GM12865 (cell line): ENCODE measurements at places on chromosomes 4 and X.

- DNase-seq: no peak
Observed at GRCh38 chrX:129908636-129909035, 2.7 kb downstream of the UTP14A start.

DNA sequence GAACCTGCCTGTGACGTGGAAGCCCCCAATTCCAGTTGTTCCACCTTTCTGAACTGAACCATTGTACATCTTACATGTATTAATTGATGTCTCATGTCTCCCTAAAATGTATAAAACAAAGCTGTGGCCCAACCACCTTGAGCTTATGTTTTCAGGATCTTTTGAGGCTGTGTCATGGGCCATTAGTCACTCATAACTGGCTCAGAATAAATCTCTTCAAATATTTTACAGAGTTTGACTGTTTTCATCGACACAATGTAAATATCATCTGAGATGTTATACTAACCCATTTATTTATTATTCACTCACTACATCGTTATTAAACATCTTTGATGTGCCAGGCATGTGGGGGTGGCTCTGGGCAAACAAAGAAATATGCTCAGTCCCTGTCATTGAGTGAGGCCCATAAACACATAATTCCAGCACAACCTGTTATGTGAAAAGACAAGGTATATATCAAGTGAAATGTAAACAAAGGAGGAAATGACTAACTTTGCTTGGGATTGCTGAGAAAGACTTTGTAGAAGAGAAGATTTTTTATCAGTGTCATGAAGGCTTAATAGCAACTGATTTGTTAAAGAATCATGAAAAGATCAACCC, 34.5 kb upstream of the PPM1K start:
- DNase-seq: no peak

GRCh38 chrX:45849261-45849862, 648.7 kb upstream of the DIPK2B start:
- DNase-seq: no peak

DNA sequence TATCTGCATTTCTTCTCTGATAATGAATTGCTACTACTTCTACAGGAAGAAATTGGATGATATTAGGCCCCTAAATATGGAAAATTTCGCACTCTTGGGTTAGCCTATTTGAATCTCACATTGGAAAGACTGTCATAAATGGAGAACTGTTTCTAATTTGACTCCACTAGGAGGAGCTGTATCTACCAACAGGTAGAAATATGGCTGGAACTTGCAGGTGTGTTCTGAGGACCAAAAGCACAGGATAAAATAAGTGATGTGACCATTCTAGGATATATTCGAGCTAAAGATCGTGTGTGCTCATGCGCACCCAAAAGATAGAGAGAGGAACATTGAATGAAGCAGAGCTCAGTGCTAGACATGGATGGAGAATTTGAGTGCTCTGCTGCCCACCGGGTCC, 4.8 kb upstream of the NKAP start:
- no peak for DNase-seq

- no peak for DNase-seq
Observed at GRCh38 chr4:159290321-159291030, 187.6 kb downstream of the RAPGEF2 start.

DNA sequence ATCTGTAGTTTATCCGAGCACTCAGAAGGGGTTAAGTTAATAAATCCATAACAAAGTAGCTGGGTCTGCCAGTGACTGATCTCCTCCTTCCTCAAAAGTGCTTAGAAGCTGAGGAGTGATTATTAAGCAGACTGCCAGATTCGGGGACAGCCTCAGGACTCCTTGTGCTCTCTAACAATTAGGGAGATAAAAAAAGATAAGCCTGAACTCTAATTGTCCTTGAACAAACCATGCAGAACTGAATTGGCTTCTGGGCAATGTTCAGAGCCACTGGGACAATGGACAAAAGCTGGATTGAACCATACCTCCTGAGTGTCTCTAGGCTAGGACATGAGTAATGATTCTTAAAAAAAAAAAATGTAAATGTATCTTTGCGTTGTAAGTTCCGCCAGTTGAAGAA, 22.7 kb upstream of the GRPR start:
- DNase-seq: no peak

GRCh38 chrX:41730081-41730480, 6.1 kb downstream of the GPR82 start:
- DNase-seq: no peak

GRCh38 chr4:155629956-155630355, 36.7 kb upstream of the GUCY1A1 start:
- DNase-seq: no peak

DNA sequence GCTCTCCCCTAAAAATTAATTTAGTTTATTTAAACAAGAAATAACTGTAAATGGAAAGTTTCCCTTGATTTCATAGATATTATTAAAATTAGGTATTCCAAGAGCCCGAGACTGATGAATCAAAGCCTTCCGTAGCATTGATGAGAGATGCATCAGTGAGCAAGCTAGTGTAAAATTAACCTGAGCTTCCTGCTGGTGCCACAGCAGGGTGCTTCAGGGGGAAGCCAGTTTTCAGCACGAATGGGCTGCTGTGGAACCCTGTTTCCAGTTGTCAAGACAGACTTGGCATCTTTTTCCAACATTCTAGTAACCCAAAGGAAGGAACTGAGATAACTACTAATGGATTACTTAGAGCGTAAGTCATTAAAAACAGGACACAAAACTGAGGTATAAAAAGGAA, 221.7 kb downstream of the RBMX2 start:
- DNase-seq: no peak

GRCh38 chrX:13824746-13825145, 7.9 kb upstream of the GPM6B start:
- DNase-seq: no peak

GRCh38 chrX:154460326-154460725, 2.2 kb downstream of the PLXNA3 start:
- no peak for DNase-seq

DNA sequence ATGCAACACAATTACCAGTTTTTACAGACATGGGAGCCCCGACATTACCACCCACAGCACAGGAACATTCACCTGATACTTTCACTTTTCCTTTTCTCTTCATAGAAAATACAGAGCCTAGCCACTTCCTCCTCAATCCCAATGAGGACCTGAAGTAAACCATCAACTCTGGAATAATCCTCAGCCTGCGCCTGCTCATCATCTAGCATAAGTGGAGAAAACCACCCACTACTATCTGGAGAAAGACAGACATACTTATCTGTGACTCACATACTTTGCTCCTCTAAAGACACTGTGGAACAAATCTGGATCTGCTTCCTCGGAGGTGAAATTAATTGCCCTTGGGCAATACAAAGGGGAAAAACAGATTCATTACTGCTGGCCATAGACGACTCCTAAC, 47.8 kb downstream of the ZCCHC13 start:
- DNase-seq: no peak

DNA sequence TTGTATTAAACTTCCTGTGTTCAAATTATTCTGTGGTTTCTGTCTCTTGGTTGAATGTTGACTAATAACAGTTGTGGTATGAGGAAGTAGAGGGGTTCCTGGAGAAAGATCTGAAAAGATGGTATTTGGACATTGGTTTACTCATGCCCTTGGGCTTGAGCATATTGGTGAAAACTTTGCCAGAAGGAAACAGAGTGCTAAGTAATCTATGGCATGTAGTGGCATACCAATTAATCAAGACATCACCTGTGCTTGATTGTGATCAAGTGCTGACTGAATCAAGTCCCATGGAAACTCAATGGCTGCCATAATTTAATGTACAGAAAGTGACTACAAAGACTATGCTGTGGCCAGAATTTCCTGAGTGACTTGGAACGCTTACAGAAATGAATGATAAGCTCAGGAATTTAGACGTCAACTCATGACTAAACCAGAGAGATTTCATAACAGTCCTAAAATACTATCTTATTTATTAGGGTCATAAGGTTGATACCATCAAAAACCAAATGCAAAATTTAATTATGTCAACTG, 2062.9 kb downstream of the ARAP2 start:
- no peak for DNase-seq
